ENCODE measurements at places on chromosomes 7 and 10. TPM values are rescaled to one million over a fixed set of nuclear protein-coding genes. Genes with fewer than 3 reads are reported as not detected.

DNA sequence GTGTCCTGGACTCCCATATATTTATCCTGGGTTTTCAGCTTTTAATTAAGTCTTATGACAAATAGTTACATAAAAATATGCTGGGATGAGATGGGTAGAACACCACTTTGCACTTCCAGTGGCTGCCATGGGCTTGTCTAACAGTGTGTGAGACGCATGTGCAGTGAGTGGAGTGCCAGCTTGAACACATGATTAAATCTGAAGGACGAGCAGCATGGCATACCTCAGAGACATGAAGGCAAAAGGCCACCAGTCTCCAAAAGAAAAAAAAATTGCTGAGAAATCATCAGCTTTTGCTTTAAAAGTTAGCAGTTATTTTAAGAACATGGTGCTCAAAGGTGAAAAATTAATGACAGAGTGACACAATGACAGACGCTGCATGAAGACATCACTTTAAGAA, 139.0 kb upstream of the ADCY1 start:
- no peak for DNase-seq

A1CF gene
- total RNA-seq = not detected

- DNase-seq = no peak
Observed at GRCh38 chr7:69786730-69787395, 188.6 kb downstream of the AUTS2 start.

FAM131B gene
- 0.51 TPM for total RNA-seq

ARHGEF5 gene
- total RNA-seq = 0.17 TPM

- DNase-seq = peak; percentile 99
Observed at GRCh38 chr7:816300-816750, 16.0 kb upstream of the SUN1 start.

- DNase-seq = no peak
Observed at GRCh38 chr10:75245354-75246250, 9.8 kb upstream of the COMTD1 start.

DNA sequence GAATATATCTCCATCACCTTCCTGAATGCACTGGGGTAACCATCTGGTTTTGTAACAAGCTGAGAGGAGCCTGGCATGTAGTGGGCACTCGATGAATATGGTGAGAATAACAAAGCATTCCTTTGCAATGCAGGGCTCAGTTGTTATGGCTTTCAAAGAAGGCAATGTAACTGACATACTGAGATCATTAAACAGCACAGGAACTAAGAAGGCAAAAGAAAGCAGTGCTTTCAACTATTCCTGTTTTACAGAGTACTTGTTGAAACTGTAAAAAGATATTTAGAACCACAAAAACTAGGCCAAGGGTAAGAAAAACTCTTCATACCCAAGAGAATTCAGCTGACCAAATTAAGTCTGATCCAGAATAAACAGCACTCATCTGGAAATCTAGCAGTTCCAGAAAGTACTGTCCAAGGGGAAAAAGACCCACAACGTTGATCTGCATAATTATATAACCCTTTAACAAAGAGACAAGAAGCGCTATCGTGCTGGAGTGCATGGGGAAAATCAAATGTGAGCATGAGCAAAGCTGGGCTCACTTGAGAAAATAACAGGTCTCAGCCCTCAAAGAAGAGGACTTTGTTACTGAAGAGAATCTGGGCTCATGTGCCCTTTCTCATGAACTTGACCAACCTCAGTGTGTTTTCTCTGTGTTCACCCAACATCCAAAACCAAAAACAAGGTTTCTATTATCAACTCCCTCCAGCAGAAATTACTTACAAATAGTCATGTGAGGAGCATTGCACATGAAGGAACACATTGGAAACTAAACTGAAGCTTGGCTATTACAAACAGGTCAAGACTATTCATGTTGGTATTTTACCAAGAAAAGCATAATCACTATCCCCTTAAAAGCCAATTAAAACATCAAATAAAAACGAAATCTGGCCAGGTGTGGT, 116.2 kb downstream of the AVL9 start:
- DNase-seq = no peak

RHOBTB1 gene
- 45.6 TPM for total RNA-seq

THAP5 gene
- 16.5 TPM for total RNA-seq

Measured in dermis blood vessel endothelial cell (primary cell).